ENCODE measurements at places on chromosomes 7 and 10.

DNA sequence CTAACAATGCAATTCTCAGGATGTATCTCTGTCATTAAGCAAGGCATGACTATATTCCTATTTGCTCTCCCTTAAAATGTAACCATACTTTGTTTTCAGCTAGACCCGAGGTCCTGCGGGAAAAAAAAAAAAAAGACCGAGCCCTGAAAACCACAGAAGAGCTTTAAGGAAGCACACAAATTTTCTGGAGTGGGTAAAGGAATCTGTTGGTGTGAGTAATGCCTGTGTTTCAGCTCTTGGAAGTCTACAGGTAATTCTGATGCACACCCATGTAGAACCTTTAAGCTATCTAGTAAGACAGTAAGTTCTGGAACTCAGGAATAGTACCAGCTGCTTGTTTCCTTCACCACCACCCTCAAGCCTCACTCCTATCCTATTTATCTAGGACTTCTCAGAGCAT, 351.1 kb downstream of the PARD3 start:
- DNase-seq, result no peak

DNA sequence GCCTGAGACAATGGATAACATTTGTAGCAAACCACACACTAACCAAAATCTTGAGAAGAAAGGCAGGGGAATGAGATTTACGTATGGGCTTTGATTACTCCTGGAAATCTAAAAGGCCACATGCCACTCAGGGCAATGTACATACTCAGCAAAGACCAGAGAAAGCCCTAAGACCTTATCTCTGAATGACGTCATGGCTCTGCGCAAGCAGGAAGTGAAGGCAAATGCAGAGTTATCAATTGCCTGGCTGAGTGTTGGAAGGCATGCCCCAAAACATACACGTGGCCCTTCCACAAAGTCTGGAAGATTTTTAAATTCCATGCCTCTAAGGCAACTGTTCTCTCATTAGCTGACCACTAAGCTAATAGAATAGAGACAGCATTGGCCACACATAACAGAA, 90.9 kb upstream of the NRBF2 start:
- peak; percentile 17 for DNase-seq

- DNase-seq, result no peak
Measured at GRCh38 chr7:33901199-33901598, 4.1 kb upstream of the BMPER start.

DNA sequence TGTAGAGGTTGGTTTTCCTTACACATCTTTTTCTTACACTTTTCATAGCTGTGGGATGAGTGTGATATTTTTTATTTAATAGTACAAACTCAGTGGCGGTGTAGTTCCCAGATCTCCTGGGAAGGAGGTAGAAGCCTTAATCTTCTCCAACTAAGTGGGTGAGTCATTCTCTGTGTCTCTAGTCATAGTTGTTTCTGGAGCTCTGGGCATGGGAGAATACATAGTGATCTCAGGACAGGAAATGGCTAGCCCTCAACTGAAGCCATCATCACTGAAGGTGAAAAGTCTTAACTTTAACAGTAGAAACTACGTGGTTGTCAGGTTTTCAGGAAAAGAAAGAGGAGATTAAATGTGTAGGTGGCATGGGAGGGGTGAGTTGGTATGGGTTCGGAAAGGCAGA, 319.4 kb upstream of the FZD8 start:
- no peak for DNase-seq

DNA sequence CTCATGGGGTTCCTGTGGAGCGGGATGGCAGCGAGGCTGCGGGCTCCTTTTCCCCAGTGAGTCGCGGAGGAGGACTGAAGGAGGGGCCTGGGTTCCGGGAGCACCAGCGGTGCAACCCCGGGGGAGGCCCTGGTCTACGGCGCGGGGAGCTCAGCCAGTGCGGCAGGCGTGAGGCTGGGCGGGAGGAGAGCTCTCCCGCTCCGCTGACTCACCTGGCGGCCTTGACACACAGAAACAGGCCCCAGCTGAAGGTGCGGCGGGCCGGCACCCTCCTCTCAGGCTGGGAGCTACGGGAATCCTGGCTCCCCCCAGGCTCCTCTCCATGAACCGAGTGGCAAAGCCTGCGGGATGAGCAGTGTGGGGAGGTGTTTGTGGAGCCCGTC, 6.8 kb upstream of the NOM1 start:
- no peak for DNase-seq

DNA sequence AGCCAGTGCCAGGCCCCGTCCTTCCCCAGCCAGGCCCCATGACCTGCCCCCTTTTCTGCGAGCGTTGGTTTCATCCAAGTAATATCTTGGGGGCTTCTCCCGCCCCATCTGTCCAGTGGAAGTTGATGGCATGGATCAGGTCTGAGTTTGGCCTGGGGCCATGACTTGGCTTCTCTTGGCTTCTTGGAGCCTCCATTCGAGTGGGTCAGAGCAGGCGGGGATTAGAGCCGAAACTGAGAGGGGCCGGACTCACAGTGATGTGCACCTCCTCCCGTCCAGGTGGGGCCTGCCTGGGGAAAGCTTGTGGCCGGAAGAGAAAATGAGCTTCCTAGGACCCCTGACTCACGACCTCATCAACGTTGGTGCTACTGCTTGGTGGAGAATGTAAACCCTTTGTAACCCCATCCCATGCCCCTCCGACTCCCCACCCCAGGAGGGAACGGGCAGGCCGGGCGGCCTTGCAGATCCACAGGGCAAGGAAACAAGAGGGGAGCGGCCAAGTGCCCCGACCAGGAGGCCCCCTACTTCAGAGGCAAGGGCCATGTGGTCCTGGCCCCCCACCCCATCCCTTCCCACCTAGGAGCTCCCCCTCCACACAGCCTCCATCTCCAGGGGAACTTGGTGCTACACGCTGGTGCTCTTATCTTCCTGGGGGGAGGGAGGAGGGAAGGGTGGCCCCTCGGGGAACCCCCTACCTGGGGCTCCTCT, 15.1 kb upstream of the LIMK1 start:
- no peak for DNase-seq

GRCh38 chr10:92991513-92991912, 69.1 kb upstream of the CYP26C1 start:
- no peak for DNase-seq

DNA sequence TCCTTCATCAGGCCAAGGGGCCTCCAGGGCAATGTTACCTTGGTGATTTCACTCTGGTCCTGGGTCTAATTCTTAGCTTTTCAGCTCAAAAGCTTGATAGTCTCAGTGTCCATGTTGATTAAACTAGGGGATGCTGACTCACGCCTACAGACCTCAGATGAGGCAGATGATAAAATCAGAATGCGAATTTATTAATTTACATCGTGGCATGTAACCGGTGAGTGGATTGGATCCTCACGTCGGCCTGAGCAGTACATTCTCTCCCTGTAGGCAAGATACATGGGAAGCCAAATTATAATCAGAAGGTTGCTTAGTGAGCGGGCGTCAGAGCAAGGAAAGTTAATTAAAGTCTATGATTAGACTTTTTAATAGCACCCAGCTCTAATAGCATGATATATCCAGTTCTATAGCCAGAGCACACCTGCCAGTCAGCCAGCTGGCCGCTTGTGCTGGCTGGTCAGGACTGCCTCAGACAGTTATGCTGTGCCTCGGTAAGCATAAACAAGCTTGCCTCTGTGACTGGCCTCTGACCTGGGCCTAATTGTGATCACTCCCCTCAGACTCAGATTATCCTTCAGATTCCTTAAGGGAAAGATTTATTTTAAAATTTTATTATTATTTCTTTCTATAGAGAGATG, 20.2 kb upstream of the CPA5 start:
- DNase-seq, result no peak
